ENCODE measurements at places on chromosomes 11 and 22. TPM values are rescaled to one million over a fixed set of nuclear protein-coding genes. Genes with fewer than 3 reads are reported as not detected.

The ADAMTS15 gene
- 20.0 TPM for polyA plus RNA-seq

The JHY gene
- 1.4 TPM for polyA plus RNA-seq

The SLC22A6 gene
- polyA plus RNA-seq: not detected

The CEP126 gene
- polyA plus RNA-seq: 2.8 TPM

The AQP11 gene
- polyA plus RNA-seq: 1.5 TPM

The C1QTNF4 gene
- polyA plus RNA-seq: 11.6 TPM

The RBM14 gene
- polyA plus RNA-seq: 51.5 TPM

The FAM83F gene
- 0.10 TPM for polyA plus RNA-seq

The MICALL1 gene
- 50.2 TPM for polyA plus RNA-seq

The PANX2 gene
- polyA plus RNA-seq: 0.14 TPM

The KCNQ1 gene
- polyA plus RNA-seq: 2.9 TPM

DNA sequence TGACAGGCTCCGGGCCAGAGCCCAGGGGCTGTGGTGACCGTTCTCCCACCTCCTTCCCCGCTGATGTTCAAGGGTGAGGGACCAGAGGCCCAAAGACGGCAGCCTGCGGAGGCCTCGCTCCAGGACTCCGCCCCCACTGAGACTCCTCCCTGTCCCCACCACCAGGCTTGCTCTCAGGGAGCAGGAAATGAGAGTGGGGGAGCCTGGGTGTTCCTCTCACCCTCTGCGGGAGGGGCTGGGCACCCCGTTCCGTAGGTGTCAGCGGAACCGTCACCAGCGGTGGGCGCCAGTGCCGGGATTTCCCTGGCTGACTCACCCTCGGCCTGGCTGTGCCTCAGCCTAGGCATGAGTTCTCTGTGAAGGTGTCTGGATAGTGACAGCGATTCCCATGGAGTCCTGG, 15.7 kb downstream of the DAGLA start:
- DNase-seq: no peak

- DNase-seq: no peak
These were observed 1825.0 kb upstream of the RAG2 start for GRCh38 chr11:38423042-38423441.

DNA sequence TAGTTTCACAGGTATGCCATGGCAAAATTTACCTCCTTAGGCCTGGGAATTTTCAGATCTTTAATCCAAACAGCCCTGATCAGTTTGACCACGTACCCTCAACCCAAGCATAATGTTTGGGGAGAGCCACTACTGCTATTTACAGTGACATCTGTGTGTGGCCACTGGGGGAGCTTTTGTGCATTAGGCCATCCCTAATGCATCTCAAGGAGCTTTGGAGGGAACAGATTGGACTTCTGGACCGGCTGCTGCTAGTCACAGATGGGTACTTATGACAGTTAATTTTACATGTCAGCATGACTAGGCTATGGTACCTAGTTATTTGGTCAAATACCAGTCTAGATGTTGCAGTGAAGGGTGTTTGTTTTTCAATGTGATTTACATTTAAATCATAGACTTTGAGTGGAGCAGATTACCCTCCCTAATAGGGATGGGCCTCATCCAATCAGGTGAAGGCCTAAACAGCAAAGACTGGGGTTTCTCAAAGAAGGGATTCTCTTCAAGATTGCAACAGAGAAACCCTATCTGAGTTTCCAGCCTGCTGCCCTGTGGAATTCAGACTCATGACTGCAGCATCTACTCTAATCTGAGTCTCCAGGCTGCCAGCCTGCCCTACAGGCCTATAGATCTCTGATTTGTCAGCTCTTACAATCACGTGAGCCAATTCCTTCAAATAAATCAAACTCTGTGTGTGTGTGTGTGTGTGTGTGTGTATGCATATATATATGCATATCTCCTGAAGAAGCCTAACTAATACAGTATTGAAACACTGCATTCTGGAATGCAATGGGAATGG, 38.0 kb upstream of the GALNT18 start:
- no peak for DNase-seq

GRCh38 chr11:61055776-61056175, 46.5 kb upstream of the CD5 start:
- no peak for DNase-seq

DNA sequence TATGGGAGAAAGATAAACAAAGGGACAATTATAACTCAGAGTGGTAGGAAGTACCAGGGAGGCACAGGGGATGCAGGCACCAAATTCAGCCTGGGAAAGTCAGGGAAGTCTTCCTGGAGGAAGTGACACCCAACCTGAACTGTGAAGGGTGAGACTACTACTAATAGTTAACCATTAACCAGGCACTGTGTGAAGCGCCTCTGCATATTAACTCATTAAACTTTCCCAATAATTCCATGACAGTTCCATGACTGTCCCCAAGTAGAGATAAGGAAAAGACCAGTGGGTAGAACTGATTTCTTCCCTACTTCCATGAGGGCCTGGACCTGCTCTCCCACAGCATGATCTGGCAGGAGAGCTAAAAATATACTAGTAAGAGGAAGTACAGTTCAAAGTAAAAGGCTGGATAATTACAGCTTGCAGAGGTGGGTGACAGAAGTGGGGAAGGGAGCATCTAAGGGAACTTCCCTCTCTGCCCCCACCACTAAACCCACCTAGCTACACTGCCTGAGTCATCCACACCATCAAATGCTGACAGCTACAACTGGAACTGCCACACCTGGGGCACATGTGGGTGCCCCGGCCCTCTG, 4.7 kb upstream of the AP1B1 start:
- no peak for DNase-seq

GRCh38 chr11:79382301-79383050, 58.4 kb downstream of the TENM4 start:
- no peak for DNase-seq

GRCh38 chr22:37880668-37881440, 25.2 kb upstream of the MICALL1 start:
- DNase-seq: no peak

DNA sequence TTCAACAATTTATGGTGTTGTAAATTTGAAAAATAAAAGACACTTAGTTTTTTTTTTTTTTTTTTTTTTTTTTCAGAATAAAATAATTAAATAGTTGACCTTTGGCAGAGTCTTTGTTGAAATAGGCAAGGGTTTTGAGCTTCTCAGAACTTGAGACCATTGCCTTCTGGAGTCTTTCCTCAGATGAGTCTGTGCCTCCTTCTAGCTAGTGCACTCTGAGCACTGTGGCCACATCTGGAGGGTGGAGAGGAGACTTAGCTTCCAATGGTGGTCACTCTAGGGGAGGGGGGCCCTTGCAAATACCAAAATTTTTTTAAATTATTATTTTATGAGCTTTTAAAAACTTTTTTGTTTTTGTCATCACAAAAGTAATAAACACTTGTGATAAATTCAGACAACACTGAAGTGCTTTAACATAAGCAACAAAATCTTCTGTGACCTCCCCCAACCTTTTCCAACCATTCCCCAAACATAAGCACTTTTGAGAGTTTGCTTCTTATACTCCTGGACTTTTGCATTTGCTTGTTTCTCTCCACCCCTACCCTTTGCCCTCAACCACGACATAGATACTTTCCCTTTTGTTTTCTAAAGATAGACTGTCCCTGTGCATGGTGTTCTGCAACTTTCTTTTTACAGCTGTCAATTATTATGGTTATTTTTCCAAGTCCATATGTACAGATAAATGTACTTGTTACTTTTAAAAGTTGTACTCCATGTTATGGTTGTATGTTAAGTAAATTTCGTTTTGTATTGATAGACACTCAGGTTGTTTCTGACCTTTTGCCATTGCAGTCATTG, 41.1 kb downstream of the BMAL1 start:
- no peak for DNase-seq

DNA sequence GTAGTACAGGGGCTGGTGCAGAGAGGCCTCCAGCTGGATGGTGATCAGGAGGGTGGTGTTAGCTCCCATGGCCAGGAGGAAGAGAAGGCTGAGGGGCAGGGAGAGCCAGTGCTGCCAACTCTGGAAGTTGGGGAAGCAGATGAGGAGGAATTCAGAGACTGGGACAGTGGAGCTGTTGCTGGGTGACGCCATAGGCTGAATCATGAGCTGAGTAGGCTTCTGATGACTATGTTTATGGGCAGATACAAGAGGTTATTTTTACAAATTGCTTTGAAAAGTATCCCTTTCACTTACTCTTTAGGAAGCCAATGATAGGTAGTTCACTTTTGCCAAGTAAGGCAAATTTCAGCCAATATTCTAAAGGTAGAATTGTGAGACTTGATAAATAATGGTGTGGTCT, 3.1 kb downstream of the OR56A1 start:
- no peak for DNase-seq

GRCh38 chr22:21106000-21106399, 60.3 kb downstream of the LRRC74B start:
- DNase-seq: no peak

DNA sequence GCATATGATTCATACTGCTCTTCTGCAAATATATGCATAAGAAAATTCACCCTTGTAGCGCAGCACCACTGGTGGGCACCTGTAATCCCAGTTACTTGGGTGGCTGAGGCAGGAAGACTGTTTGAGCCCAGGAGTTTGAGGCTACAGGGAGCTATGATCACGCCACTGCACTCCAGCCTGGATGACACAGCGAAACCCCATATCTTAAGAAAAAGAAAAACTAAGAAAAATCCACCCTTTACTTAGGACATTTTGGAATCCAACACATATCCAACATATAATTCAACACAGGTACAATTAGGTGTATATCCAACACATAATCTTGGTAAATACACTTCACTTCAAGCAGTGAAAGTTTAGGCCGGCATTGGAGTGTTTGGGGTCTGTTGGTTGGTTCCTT, 255.5 kb upstream of the PITPNB start:
- no peak for DNase-seq

GRCh38 chr22:46963672-46964545, 201.5 kb downstream of the TBC1D22A start:
- DNase-seq: no peak

DNA sequence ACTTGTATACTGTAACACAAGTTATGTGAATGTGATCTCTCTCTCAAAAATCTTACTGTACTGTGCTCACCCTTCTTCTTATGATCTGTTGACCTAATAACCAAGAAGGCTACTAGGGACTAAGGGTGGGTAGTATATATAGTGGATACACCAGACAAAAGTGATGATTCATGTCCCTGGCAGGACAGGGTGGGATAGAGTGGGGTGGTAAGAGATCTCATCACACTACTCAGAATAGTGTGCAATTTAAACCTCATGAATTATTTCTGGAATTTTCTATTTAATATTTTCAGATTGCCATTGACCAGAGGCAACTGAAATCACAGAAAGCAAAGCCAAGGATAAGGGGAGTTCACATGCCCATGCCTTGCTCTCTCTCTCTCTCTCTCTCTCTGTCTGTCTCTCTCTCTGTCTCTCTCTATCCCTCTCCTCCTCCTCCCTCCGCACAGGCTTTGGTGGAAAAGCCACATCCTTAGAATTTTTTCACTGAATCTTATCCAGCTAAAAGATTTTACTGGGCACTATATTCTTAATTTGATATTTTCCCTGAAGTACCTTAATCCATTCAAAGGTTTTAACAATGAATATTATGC, 12.0 kb upstream of the STK33 start:
- DNase-seq: no peak

GRCh38 chr11:63816166-63816565, 2.9 kb downstream of the SPINDOC start:
- no peak for DNase-seq

GRCh38 chr22:42270176-42270509, 310 bp downstream of the TCF20 start:
- no peak for DNase-seq

GRCh38 chr11:113540416-113541330, 65.5 kb upstream of the DRD2 start:
- DNase-seq: no peak

DNA sequence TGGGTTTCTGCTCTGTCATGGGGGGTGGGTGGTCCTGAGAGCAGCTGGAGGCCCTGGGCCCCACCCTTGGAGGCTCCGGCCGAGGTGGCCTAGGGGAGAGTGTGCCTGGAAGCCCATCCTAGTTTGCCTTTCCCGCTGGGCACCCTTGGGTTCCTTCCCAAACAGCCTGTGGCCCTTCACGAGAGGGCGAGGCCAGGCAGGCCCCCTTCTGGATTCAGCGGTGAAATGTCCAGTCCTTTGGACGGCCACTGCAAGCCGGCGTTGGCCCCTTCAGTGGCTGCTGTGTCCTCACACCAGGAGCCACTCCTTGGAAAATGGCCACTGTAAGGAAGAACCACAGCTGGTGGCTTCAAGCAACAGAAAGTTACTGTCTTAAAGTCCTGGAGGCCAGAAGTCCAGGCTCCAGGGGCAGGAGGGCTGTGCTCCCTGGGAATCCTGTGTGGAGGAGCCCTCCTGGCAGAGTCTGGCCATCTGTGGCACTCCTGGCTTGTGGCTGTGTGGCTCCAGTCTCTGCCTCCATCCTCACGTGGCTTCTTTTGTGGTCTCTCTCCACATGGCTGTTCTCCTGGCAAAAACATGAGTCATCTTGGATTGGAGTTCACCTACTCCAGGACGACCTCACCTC, 854.1 kb downstream of the TBC1D22A start:
- DNase-seq: no peak

DNA sequence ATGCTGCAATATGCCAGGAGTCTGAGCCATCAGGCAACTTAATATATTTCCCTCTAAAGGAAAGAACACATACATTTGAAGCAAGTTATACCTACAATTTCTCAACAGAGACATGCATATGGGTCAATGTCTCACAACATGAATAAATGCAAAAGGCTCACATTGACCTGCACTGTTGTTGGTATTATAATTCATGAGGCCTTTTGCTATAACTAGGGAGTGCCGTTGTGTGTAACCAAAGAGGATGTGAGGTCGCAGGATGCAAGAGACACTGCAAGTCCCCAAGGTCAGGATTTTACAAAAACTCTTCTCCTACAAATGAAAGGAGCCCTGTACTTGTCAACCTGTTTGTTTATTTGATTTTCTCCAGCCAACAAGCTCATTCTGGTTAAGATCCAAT, 250.5 kb downstream of the LARGE1 start:
- DNase-seq: no peak

DNA sequence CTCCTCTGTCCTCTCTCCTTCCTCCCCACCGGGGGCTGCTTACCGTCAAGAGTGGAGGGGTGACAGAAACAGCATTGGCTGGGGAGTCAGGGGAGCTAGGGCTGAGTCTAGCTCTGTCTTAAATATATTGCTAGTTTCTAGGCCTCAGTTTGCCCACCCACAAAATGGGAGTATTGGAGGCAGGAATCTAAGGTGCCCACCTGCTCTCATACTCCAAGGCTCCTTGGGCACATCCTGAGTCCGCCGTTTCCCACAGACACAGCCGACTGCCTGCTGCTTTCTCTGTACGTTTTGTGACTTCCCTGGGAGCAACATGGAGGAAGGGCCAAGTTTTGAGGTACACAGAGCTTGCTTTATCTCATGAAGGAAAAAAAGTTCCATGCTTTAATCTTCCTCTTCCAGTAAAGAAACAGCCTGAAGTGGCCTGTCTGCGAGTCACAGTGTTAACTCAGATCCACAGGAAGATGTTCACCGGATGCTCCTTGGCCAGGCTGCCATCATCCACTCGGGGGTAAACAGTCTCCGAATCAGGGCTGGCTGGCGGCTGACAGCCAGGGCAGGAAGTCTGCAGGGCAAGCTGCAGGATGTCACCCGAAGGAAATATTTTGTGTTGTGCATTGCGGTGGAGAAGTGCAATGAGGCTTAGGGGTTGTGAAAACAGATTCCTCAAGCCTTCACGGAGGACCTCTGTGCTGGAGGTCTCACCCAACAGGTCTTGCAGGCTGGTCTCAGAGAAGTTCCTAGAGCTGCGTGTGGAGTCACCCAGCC, 11.0 kb upstream of the CERK start:
- DNase-seq: no peak

- no peak for DNase-seq
These were observed 3.9 kb upstream of the DNAJB13 start for GRCh38 chr11:73946798-73947458.

GRCh38 chr11:124920870-124921609, 2.0 kb downstream of the HEPN1 start:
- DNase-seq: peak; percentile 68

Data from hindlimb muscle (tissue), 1 donor.